ENCODE measurements at places on chromosomes 4 and X.

- no peak for DNase-seq
Measured at GRCh38 chr4:38928568-38928967, 61.0 kb downstream of the FAM114A1 start.

DNA sequence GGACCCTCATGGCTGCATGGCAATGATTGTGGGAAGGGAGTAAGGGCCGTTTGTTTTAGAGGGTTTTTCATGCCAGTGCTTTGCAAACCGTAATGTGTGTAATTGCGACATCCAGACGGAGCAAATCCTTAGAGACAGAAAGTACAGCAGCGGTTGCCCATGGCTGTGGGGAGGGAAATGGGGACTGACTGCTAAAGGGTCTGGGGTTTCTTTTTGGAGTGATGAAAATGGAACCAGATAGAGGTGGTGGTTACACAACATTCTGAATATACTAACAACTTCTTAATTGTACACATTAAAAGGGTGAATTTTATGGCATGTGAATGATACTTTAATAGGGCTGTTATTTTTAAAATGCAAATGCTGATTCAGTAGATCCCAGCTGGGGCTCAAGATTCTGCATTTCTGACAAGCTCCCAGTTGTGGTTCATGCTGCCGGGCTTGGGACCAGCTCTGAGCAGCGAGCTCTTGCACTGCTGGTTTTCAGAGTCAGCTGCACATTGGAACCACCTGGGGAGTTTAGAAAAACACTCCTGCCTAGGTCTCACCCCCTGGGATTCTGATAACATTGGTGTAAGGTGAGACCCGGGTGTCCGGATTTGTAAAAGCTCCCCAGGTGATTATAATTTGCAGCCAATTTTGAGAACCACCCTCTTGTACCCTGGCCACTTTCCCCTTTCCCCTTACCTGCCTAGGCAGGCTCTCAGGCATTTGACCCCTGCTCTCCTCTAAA is 47.7 kb downstream of the PRPS1 start:
- DNase-seq, result no peak

DNA sequence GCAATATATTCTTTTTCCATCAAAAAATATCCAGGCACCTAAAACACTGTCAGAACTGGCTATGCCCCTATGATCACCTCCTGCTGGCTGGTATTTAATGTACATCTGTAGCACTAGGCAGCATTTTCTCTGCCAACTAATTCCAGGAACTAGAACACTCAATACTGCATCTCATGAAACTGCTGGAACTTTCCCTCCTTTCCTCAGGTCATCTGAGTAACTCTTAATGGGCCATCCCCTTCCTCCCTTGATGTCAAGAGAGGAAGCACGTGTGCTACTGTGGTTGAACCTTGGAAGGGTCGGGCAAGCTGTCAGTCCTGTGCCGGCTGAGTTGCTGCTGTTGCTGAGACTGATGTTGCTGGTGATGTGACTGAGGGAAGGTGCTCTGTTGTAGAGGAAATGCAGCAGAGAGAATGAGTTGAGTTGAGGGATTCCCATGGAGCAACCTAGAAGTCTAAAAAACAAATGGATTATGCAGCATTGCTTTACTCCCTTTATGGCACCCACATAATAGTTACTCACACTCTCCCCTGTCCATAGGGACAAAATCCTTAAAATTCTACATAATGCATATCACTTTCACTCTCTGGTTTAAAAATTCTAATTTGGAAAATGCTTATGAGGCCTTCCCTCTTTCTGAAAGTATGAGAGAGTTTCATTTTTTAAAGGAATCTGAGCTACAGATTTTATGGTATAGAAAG is 39.5 kb downstream of the TMEM165 start:
- no peak for DNase-seq

GRCh38 chr4:81084634-81085033 is 54.1 kb downstream of the BMP3 start:
- no peak for DNase-seq

DNA sequence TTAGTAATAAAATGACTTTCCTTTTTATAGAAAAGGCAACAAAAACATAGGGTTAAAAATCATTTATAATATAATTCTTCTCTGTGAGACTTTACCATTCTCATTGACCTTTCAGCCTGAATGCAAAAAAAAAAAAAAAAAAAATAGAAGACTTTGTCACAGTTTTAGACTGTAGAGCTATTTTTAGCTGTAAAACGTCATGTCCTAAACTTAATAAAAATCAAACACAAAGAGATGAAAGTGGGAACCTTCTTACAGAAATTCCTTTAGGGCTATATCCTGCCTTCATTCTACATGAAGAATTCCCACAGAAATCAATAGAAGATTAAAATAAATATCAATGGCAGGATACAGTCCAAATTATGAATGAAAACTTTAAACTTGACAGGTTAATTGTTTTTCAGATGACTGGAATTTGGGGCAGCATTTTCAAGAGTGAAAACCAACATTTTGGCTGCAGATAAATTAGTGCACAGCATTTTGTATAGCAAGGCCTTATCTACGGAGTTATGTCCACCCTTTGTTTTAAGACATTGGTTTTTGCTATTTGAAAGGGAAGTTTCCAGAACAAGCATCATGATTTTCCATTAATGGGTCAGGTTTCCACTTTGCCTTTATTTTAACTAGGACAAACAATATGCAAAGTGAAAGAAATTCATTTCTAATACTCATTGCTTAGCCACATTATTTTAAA is 219.5 kb downstream of the SPCS3 start:
- DNase-seq, result no peak

DNA sequence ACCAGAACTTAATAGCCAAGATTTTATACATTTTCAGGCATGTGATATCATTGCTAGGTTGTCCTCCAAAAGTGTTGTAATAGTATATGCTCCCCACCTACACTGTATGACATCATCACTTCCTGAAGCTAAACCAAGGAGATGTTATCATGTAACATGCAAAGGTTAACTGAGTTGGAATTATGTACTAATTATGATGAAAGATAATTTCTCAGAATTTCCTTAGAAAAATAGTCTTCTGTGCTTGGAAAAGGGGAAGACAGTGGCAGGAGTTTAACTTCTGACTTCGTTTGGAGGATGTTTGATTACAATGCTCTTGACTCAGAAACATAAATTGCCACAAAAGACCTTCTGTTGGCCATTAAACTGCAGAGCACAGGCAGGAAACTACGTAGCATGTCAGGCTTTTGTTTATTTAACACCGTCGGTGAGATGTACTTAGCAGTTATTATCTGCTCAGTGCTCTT is 83.6 kb upstream of the GUCY1A1 start:
- DNase-seq, result no peak

DNA sequence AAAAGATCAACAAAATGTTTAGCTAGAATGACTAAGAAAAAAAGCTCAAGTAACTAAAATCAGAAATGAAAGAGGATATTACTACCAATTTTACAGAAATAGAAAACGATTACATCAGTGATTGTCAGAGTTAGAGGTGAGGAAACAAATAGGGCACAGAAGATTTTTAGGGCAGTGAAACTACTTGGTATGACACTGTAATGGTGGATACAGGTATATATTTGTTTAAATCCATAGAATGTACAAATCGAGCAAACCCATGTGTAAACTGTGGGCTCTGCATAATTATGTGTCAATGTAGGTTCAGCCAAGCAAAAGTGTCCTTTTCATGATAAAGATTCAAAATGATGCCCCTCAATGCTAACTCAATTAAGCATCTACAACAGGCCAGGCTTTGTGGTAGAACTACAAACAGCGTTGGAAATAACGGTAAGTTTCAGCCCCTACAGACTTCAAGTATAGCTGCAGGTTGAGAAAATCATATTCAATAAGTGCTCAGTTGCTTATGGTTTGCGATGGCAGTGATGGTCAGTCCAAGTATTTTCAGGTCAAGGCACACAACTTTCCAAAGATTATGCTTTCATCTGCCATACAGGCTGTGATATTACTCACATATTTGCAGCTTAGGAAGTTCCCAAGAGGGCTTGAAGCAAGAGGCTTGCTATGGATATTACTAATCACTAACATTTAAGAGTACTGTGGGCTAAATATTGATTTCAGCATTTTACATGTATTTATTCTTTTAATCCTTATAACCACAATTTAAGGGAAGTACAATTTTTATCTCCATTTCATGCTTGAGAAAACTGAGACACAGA is 158.6 kb downstream of the TET2 start:
- DNase-seq, result no peak

DNA sequence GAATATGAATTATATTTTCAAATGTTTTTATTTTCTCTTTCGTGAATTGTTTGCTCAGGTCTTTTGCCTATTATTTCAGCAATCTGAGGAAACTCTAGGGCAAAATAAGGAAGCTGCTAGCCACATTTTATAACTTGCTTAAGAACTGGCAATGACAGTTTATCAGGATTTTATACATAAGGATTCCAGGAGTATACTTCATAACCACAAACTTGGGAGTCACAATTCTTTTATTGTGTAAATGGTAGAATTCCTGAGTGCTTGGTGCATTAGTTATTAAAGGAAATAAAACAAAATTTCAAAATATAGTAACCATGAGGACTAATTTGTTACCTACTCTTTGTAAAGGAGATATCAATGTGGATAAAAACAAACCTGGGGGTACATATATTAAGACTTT is 54.4 kb downstream of the PALLD start:
- no peak for DNase-seq

- DNase-seq, result no peak
Measured at GRCh38 chr4:40812856-40813255, 63.1 kb downstream of the NSUN7 start.

GRCh38 chr4:120841580-120841979 is 80.9 kb downstream of the PRDM5 start:
- DNase-seq, result no peak

- DNase-seq, result no peak
Measured at GRCh38 chr4:99715286-99715685, 57.7 kb upstream of the C4orf54 start.

DNA sequence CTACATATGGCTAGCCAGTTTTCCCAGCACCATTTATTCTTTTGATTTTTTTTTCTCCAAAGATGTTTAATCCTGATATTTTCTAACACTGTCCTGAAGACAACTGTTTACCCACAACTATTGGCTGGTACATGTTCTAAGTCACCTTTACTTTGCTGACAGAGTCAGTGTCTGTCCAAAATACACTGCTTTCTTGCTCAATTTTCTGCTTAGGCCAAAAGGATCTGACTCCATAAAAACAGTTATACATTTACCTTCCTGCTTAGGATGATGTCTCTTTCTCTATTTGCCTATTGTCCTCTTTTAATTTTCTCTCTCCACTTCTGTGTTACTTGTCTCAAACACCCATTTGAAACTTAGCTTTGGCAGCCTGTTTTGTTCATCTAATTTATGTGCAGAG is 3.2 kb downstream of the ADH1C start:
- no peak for DNase-seq

All from cerebellar nuclear complex (tissue), 1 donor.